Gastroesophageal sphincter (tissue), 4 donors: ENCODE measurements at places on chromosomes 2 and 18.

DNA sequence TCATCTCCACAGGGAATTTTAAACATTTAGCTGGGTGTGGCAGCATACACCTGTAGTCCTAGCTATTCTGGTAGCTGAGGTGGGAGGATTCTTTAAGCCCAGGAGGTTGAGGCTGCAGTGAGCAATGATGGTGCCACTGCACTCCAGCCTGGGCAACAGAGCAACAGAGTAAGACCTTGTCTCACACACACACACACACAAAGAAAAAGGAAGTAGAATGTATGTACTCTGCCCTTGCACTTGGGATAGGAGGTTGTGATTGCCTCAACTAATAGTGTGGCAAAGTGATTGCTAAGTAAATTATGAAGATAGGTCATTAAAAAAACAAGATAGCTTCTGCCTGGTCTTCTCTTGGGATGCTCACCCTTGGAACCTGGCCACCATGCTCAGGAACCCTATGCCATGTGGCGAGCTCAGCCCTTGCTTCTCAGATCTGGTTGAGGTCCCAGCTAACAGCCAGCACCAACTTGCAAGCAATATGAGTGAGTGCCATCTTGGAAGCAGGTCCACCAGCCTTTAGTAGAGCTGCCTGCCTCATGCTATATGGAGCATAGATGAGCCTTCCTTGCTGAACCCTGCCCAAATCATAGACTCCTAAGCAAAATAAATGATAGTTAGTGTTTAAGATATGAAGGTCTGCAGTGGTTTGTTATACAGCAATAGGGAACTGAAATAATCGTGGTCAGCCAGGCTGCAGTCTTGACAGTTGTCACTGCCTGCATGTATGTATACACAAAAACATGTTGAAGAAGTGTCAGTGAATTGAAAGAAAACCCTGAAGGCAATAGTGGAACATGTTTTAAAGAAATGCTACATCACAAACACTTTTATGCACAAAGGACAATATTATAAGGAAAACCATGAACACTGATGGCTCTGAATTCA is 30.1 kb upstream of the PNO1 start:
- no peak for ATAC-seq

DNA sequence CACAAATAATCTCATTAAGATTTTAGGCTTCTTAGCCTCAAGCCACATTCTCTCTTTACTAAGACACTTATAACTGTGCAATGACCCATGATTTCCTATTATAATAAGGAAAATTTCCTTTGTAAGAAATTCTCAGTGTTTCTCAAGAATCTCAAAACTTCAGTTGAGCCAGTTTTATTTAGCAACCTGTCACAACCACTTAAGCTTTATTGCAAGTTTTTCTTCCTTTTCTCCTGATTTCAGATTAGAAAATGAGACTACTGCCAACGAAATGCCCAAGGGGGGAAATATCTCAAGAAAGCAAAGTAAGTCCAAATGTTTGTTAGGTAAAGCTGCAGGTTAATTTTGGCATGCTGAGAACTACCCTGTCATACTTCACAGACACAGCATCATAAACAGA is 178.5 kb downstream of the THADA start:
- ATAC-seq = peak; percentile 37

- ATAC-seq = no peak
Observed at GRCh38 chr18:8719192-8719591, 13.8 kb downstream of the MTCL1 start.

GRCh38 chr2:58063641-58064040 is 17.0 kb downstream of the VRK2 start:
- no peak for ATAC-seq

DNA sequence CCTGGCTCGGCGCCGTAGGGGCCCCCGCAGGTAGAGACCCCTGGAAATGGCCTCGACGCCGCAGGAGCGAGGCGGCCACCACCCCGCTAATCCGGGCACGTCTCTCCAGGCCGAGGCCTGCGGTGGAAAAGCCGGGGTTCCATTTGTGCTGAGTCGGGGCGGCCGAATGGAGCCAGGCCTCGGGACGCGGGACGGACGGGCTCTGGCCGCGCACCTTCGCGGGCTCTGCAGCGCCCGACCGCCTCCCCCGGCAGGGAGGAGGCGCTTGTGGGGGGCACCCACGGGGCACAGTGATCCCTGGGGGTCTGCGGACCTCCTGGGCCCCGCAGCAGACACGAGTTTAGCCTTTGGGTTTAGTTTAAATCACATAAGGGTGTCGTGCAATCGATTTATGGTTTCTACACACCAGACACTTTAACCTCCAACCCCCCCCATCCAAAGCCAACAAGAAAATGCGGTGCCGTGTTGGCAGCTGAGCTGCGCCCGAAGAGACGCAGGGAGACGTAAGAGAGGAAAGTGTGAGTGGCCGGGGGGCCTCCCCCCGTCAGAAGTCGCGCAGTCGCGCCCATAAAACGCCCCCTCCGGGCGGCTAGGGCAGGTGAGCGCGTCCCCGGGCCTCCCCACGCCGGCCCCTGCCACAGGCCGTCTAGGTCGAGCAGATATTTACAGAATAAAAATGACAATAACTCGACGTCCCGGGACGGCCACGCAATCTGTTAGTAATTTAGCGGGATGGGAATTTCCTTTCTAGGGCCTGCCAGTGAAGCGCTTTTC is 1.0 kb upstream of the NFATC1 start:
- ATAC-seq = peak; percentile 10

DNA sequence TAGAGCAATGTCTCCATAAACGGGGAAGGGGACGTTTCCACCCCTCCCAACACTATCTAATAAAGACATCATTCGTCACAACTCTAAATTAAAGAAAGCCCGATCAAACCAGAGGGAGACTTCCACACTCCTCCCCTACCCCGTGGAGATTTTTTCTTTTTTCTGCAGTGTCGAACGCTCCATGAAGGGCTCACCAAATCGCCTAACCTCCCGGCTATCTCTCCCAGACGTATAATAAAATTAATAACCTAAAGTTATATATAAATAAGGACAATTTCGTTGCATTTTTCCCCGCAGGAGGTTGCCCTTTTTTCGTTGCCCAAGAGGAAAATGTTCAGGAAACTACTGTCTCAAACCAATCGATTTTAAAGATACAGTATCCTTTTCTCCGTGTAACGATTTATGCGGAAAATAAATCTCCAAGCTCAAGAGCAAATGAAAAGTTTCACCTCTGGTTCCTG is 2.4 kb downstream of the EVX2 start:
- no peak for ATAC-seq

GRCh38 chr2:129757915-129758783 is 221.3 kb upstream of the RAB6C start:
- ATAC-seq = peak; percentile 42

- ATAC-seq = peak; percentile 32
Observed at GRCh38 chr2:96891591-96892333, 21.9 kb upstream of the SEMA4C start.

DNA sequence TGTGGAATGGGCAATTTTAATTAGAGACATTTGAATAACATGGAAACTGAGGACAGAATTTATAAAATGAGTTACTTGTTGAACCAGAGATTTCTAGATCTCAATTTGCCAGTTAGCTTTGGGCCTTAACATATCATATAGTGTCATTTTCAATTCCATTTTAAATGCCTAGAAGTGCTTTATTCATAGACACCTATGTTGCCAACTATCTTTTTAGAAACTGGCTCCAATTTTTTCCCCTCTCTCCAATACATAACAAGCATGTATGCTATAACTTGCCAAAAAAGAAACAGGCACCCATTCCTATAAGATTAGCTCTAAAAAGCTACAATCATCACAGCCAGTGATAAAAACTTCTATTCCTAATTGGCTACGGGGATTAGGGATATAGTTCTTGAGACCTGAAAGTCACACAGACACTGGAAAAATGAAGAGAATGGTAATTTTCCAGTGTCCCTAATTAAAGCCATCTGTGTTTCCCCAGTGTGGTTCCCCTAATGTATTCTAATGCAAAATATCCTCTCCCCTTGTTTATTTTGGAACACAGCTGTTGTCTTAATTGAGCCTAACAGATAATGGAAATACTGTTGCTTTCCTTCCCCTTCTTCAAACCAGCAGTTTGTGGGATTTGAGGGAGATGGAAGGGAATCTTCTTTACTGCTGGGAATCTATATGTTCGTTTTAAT is 205.5 kb upstream of the FSHR start:
- ATAC-seq = no peak

DNA sequence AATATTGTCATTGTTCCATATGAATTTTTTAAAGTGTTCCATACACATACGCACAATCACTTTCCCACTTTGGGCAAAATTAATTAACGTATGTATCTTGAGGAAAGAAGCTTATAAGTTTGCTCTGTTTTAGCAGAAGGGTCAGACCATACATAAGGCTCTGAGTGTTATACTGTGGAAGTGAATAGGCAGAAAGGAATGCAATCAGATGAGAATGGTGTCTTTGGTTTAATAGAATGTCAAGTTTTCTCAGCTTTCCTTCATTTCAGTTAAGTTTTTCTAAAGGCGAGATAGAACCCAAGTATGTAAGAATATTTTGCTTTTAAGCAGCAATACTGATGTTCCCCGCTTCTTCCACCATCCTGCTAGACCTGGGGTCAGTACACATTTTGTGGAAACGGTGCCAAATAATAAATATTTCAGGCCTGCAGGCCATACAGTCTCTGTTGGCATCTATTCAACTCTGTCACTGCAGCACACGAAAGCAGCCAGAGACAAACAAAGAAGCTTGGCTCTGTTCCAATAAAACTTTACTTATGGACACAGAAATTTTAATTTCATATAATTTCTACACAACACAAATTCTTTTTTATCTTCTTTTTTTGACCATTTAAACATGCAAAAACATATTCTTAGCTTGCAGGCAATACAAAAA is 100.6 kb downstream of the UPP2 start:
- ATAC-seq = no peak

DNA sequence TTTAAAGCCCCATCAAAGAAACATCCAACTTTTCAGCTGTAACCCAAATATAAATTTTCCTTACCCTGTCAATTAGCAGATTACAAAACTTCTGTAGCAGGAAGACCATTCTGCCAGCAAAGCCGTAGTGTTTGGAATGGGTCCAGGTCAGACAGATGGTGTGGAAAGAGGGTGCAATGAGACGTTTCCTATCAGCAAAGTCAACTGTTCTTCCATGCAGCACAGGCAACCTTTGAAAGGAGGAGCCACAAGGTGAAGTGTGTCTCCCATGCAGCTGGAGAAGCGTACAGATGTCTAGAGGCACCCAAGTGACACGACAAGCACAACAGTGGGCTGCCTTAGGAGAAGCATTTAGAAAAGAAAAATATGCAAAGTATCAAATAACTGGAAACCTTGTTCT is 83.7 kb downstream of the SP3 start:
- no peak for ATAC-seq

GRCh38 chr18:50285071-50285470 is 2.4 kb downstream of the CXXC1 start:
- no peak for ATAC-seq

GRCh38 chr2:18721038-18721922 is 131.9 kb upstream of the NT5C1B start:
- ATAC-seq = no peak

DNA sequence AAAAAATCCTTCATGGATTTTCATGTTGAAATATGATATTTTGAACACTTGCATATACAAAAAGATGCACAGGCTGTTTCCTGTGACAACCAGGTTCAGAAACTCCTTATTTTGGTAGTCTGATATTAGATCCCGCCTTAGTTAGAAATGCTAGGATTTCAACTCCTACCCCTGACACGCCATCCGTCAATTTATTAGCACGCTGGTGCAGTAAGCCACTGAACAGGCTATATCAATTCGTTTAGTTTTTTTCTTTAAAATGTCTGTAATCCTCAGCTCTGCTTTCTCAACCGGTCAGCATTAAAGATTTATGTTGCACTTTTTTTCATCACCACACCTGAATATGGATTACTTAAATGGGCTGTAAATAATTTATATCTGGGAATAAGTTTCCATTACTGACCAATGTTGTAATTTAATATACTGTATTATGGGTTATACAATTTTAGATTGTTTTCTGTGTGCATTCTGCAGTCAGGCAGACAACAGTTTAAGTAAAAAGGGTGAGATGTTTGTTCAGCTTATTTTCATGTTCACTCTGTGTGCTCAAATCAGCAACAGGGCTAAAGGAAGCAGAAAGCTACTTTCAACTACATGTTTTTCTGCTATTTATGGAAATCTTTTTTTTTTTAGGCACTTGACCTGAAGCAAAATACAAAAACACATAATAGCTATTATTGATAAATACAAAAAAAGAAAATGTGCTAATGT is 227.7 kb downstream of the ARHGAP15 start:
- no peak for ATAC-seq

- no peak for ATAC-seq
Observed at GRCh38 chr2:165064743-165065142, 109.4 kb upstream of the SLC38A11 start.

- no peak for ATAC-seq
Observed at GRCh38 chr2:186429104-186429503, 57.0 kb upstream of the ZC3H15 start.

DNA sequence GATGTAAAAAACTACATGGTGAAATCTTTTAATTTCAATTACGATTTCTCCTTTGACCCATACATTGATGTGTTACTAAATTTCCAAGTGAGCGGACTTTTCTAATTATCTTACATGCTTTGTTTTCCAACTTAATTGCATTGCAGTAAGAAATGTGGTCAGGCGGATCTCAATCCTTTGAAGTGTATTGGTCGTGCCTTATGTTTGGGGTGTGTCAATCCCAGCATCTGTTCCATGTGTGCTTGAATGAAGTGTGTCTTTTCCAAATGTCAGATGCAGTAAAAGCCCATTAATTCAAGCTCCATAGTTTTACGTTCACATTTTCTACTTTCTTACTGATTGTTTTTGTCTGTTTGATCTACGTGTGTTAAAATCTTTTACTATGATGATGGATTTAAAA is 113.1 kb downstream of the UXS1 start:
- ATAC-seq = no peak

- ATAC-seq = no peak
Observed at GRCh38 chr2:240520974-240521350, 36.8 kb downstream of the ANKMY1 start.

DNA sequence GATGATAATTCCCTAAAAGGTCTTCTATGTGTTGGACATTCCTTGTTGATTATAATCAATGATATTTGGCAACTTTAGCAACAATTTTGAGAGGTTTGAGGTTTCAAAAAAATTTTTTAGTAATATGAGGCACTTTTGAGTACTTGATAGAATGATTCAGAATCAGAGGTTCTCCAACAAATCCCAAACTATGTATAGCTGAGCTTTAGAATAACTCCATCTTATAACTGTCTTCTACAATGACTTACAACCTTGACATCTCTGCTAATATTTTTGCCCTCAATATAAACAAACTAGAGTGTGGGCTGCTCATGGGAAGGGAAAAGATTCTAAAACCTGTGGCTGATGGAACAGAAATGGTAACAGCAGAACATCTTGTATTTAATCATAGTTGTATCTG is 21.5 kb upstream of the SERPINB7 start:
- ATAC-seq = no peak

GRCh38 chr2:37621199-37621598 is 50.2 kb downstream of the CDC42EP3 start:
- no peak for ATAC-seq
